ENCODE measurements at places on chromosomes 4 and X.

- no peak for DNase-seq
- H3K4me3 ChIP-seq, result no peak overlapping the region
These were observed 23.1 kb downstream of the ANTXR2 start for GRCh38 chr4:80049813-80050534.

DNA sequence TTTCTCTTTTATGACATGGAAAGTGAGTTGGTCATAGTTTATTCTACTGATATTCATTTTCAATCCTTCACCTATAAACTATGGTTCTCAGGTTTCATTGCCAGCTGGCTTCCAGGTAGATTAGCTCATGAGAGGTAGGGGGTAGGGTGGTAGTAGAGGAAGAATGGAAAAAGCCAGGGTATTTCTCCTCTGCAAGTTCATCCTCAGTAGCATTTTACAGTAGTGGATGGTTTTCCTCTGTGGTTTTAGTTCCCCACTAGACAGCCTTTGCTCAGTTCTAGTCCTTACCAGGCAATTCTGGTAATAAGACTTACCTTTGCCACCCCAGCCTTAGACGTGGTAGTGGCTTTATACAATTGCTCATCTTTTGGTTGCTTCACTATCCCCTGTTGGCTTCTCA lies 8.9 kb upstream of the NAA11 start:
- no peaks in the 10 kb centered on the region for H3K27me3 ChIP-seq
- H3K36me3 ChIP-seq, result no peaks in the 10 kb centered on the region
- no peak for DNase-seq
- H3K4me3 ChIP-seq, result no peak overlapping the region
- H3K4me1 ChIP-seq, result no peaks in the 10 kb centered on the region

DNA sequence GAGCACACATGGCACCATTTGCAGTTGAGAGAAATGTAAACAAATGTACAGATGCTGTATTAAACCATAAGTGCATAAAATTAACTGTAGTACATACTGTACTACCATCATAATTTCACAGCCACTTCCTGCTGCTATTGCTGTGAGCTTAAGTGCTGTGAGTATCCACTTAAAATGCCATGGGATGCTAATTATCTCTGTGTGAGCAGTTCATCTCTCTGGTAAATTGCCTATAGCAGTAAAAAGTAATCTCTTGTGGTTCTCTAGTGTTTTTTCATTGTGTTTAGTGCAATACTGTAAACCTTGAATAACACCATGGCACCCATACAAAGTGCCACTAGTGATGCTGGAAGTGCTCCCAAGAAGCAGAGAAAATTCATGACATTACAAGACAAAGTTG lies 9.9 kb upstream of the SCOC start:
- H3K4me1 ChIP-seq, result no peaks in the 10 kb centered on the region
- H3K27me3 ChIP-seq, result no peaks in the 10 kb centered on the region
- H3K27ac ChIP-seq, result no peak overlapping the region
- no peaks in the 10 kb centered on the region for H3K36me3 ChIP-seq
- DNase-seq, result no peak
- no peak overlapping the region for H3K4me3 ChIP-seq

- DNase-seq, result no peak
- no peak overlapping the region for H3K27ac ChIP-seq
- H3K27me3 ChIP-seq, result peaks cover 76% of the 10 kb centered on the region
- no peaks in the 10 kb centered on the region for H3K36me3 ChIP-seq
- H3K4me1 ChIP-seq, result no peaks in the 10 kb centered on the region
These were observed 17.6 kb downstream of the NKX3-2 start for GRCh38 chr4:13526658-13527057.

GRCh38 chr4:108359986-108360681 lies 191.4 kb upstream of the LEF1 start:
- H3K4me3 ChIP-seq, result no peak overlapping the region
- no peak for DNase-seq
- H3K27ac ChIP-seq, result no peak overlapping the region

GRCh38 chrX:103531002-103531401 lies 11.7 kb upstream of the RAB40A start:
- no peak overlapping the region for H3K4me3 ChIP-seq
- no peak for DNase-seq
- H3K36me3 ChIP-seq, result no peaks in the 10 kb centered on the region
- no peak overlapping the region for H3K27ac ChIP-seq
- H3K27me3 ChIP-seq, result no peaks in the 10 kb centered on the region

DNA sequence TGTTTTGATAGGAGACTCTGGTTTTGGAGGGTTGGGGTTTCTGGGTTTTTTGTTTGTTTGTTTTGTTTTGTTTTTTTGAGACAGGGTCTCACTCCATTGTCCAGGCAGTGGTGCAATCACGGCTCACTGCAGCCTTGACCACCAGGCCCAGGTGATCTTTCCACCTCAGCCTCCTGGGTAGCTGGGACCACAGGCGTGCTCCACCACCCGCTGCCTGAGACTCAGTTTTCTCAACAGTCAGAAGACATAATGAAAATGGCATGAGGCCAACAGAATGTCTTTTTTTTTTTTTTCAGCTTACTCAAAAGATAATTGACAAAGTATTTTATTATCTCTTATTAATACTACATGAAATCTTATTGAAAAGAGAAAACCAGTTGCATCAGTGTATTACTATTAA lies 32.4 kb downstream of the TNIP2 start:
- H3K36me3 ChIP-seq, result peaks cover 14% of the 10 kb centered on the region
- no peak overlapping the region for H3K4me3 ChIP-seq

- no peak for DNase-seq
- no peaks in the 10 kb centered on the region for H3K4me1 ChIP-seq
- no peaks in the 10 kb centered on the region for H3K36me3 ChIP-seq
- H3K27ac ChIP-seq, result no peak overlapping the region
- H3K4me3 ChIP-seq, result no peak overlapping the region
These were observed 728.7 kb upstream of the SLIT2 start for GRCh38 chr4:19522966-19523365.

GRCh38 chrX:28520786-28521185 lies 66.5 kb upstream of the IL1RAPL1 start:
- no peak for DNase-seq
- no peak overlapping the region for H3K27ac ChIP-seq
- H3K4me1 ChIP-seq, result no peaks in the 10 kb centered on the region

GRCh38 chrX:57422289-57422688 lies 135.8 kb downstream of the FAAH2 start:
- H3K27me3 ChIP-seq, result no peaks in the 10 kb centered on the region
- H3K4me3 ChIP-seq, result no peak overlapping the region
- no peaks in the 10 kb centered on the region for H3K36me3 ChIP-seq
- no peak overlapping the region for H3K27ac ChIP-seq
- no peaks in the 10 kb centered on the region for H3K4me1 ChIP-seq

DNA sequence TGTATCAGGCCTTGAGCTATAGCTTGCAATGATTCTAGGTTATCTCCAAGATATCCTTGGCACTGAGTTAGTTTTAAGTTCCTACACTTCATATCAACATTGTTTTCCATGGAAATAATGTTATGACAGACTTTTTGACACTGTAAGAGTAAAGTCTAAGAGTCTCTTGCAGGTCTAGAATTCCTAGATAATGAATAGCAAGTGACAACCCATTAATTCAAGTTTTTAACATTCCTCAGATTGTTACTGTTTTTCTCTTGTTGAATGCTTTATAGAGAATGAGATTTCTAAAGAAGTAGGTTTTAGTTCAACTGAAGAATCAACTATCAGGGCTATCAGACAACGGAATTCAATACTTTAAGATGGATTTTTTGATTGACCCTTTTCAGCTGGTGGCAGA lies 276.1 kb downstream of the PPP3CA start:
- DNase-seq, result no peak
- no peaks in the 10 kb centered on the region for H3K4me1 ChIP-seq
- H3K27me3 ChIP-seq, result no peaks in the 10 kb centered on the region
- H3K4me3 ChIP-seq, result no peak overlapping the region
- H3K36me3 ChIP-seq, result no peaks in the 10 kb centered on the region

DNA sequence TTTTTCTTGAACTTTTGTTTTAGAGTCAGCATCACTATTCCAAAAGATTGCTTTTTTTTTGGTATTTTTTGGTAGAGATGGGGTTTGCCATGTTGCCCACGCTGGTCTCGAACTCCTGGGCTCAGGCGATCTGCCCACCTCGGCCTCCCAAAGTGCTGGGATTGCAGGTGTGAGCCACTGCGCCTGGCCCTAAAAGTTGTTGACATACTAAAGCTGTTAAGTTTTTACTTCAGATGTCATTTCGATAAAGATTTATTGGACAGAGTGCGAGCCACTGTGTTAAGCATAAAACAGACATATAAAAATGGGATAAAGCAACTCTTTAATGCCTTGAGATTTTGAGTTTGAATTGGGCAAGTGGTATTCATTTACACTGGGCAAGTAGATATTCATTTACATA lies 28.3 kb downstream of the USO1 start:
- no peak overlapping the region for H3K4me3 ChIP-seq
- no peak overlapping the region for H3K27ac ChIP-seq
- DNase-seq, result no peak
- peaks cover 2% of the 10 kb centered on the region for H3K4me1 ChIP-seq
- H3K36me3 ChIP-seq, result peaks cover 11% of the 10 kb centered on the region

GRCh38 chr4:146132445-146132844 lies 43.1 kb upstream of the LSM6 start:
- no peaks in the 10 kb centered on the region for H3K36me3 ChIP-seq
- no peaks in the 10 kb centered on the region for H3K27me3 ChIP-seq
- no peaks in the 10 kb centered on the region for H3K4me1 ChIP-seq
- no peak overlapping the region for H3K4me3 ChIP-seq
- no peak overlapping the region for H3K27ac ChIP-seq

DNA sequence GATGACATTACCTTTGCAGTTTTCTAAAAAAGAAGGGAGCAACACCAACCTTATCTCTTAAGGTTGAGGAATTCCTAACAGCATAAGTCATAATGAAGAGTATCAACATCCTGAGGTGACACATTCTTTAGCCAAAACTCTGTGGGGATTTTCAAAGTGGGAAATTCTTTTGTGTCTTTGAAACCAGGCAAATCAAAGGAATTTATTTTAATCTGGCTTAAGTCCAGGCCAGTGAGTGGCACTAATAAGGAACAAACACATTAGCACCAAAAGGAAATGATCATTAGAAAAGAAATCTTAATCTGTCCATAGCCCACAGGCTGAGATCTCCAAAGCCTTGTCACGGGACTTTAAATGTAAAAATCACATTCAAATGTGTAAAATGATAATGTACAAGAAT lies 110.1 kb downstream of the LARP7 start:
- H3K4me3 ChIP-seq, result no peak overlapping the region
- no peak for DNase-seq
- no peak overlapping the region for H3K27ac ChIP-seq
- no peaks in the 10 kb centered on the region for H3K27me3 ChIP-seq
- no peaks in the 10 kb centered on the region for H3K4me1 ChIP-seq

GRCh38 chr4:99013884-99014523 lies 18.5 kb downstream of the METAP1 start:
- no peak overlapping the region for H3K4me3 ChIP-seq
- no peak for DNase-seq
- no peaks in the 10 kb centered on the region for H3K36me3 ChIP-seq

- no peak for DNase-seq
- H3K36me3 ChIP-seq, result no peaks in the 10 kb centered on the region
These were observed 17.6 kb upstream of the CC2D2A start for GRCh38 chr4:15451866-15452765.

- H3K4me1 ChIP-seq, result peaks cover 5% of the 10 kb centered on the region
- no peak overlapping the region for H3K27ac ChIP-seq
- H3K27me3 ChIP-seq, result no peaks in the 10 kb centered on the region
- no peaks in the 10 kb centered on the region for H3K36me3 ChIP-seq
These were observed 2.7 kb downstream of the FOXO4 start for GRCh38 chrX:71098302-71098701.

- peaks cover 29% of the 10 kb centered on the region for H3K4me1 ChIP-seq
- H3K36me3 ChIP-seq, result no peaks in the 10 kb centered on the region
- H3K27ac ChIP-seq, result no peak overlapping the region
These were observed 151.8 kb downstream of the CCNG2 start for GRCh38 chr4:77308843-77309242.

- no peaks in the 10 kb centered on the region for H3K36me3 ChIP-seq
- no peaks in the 10 kb centered on the region for H3K4me1 ChIP-seq
- H3K4me3 ChIP-seq, result no peak overlapping the region
These were observed 12.7 kb downstream of the MSANTD1 start for GRCh38 chr4:3261411-3262207.

DNA sequence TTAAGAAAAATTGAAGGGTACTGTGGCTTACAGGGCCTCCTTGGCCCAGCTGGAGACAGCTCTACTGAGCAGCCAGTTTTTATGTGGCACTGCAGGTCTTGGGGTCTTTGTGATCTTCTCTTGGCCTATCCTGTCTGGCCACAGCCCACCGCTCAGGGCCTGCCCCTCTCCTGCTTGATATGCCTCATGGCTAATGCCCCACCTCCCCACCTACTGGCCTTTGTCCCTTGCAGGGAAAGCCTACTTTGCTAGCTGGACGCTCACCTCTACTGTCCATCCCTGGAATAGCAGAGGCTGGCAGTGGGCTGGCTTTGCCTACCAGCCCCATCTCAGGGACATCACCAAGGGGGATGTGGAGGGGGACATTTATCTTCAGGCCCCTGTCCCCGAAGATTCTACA lies 134.1 kb downstream of the PJA1 start:
- no peaks in the 10 kb centered on the region for H3K36me3 ChIP-seq
- H3K27me3 ChIP-seq, result no peaks in the 10 kb centered on the region
- H3K4me3 ChIP-seq, result no peak overlapping the region
- H3K4me1 ChIP-seq, result no peaks in the 10 kb centered on the region
- no peak for DNase-seq
- H3K27ac ChIP-seq, result no peak overlapping the region

GRCh38 chrX:15749642-15750610 lies 11.9 kb downstream of the CA5B start:
- no peak for DNase-seq
- no peak overlapping the region for H3K4me3 ChIP-seq
- H3K36me3 ChIP-seq, result no peaks in the 10 kb centered on the region
- no peaks in the 10 kb centered on the region for H3K27me3 ChIP-seq
- peak overlapping the region; percentile 27 for H3K27ac ChIP-seq

DNA sequence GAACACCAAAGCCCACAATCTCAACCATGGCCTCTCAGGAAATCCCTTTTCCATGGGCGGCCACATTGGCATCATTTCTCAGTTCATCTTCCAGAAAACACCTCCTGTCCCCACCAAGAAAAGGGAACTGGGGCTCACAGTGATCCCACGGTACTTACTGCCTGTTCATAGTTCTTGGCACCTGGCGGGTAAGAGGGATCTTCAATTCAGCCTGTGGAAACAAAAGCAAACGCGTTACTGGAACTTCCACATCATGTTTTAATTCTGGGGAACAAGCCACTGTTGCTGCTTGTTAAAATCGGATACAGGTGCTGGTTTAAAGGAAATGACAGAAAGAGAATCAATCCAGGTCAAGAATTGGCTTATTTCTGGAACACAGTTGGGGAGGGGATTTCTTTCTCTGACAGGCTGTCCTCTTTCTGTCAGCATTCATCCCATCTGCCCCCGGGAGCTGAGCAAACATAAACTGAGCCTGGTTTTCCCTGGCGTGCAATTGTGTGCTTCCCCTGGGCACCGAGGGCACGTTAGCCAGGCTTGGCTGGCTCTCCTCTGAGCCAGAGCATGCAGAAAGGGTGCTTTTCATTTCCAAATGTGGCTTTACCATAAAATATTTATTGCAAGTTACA lies 16.8 kb downstream of the CLNK start:
- no peaks in the 10 kb centered on the region for H3K4me1 ChIP-seq
- no peaks in the 10 kb centered on the region for H3K36me3 ChIP-seq
- H3K27me3 ChIP-seq, result no peaks in the 10 kb centered on the region

- H3K36me3 ChIP-seq, result no peaks in the 10 kb centered on the region
- no peak for DNase-seq
- no peaks in the 10 kb centered on the region for H3K27me3 ChIP-seq
- no peaks in the 10 kb centered on the region for H3K4me1 ChIP-seq
These were observed 5.5 kb downstream of the PNMA3 start for GRCh38 chrX:153061732-153062131.

- no peaks in the 10 kb centered on the region for H3K27me3 ChIP-seq
- no peaks in the 10 kb centered on the region for H3K36me3 ChIP-seq
- no peak overlapping the region for H3K4me3 ChIP-seq
- no peak overlapping the region for H3K27ac ChIP-seq
- DNase-seq, result no peak
- no peaks in the 10 kb centered on the region for H3K4me1 ChIP-seq
These were observed 22.8 kb downstream of the FRAS1 start for GRCh38 chr4:78079726-78080430.
